ENCODE measurements at places on chromosomes 4 and X. TPM values are rescaled to one million over a fixed set of nuclear protein-coding genes. Genes with fewer than 3 reads are reported as not detected.

FGF13 gene
- 91.7 TPM for total RNA-seq

SYTL5 gene
- 2.2 TPM for total RNA-seq

NPY1R gene
- total RNA-seq, result 40.4 TPM

MRFAP1 gene
- 67.0 TPM for total RNA-seq

DAPP1 gene
- 0.31 TPM for total RNA-seq

SPINK2 gene
- total RNA-seq, result not detected

PRSS12 gene
- total RNA-seq, result 88.3 TPM

MAGEA11 gene
- total RNA-seq, result not detected

IL21 gene
- not detected for total RNA-seq
